Calu3 (cell line): ENCODE measurements at places on chromosomes 1 and 21. TPM values are rescaled to one million over a fixed set of nuclear protein-coding genes. Genes with fewer than 3 reads are reported as not detected.

TRMT13 gene
- total RNA-seq, result 18.9 and 21.4 TPM in 2 replicates

SLC9C2 gene
- not detected in 2 replicates for total RNA-seq

- peaks cover 9% of the 10 kb centered on the region for H3K36me3 ChIP-seq
- DNase-seq, result no peak
- no peak overlapping the region for H3K27ac ChIP-seq
- no peak overlapping the region for H3K4me3 ChIP-seq
- no peaks in the 10 kb centered on the region for H3K27me3 ChIP-seq
Observed at GRCh38 chr21:38263493-38263892, 6.7 kb downstream of the KCNJ15 start.

MCOLN3 gene
- 12.4 and 14.1 TPM in 2 replicates for total RNA-seq

DNA sequence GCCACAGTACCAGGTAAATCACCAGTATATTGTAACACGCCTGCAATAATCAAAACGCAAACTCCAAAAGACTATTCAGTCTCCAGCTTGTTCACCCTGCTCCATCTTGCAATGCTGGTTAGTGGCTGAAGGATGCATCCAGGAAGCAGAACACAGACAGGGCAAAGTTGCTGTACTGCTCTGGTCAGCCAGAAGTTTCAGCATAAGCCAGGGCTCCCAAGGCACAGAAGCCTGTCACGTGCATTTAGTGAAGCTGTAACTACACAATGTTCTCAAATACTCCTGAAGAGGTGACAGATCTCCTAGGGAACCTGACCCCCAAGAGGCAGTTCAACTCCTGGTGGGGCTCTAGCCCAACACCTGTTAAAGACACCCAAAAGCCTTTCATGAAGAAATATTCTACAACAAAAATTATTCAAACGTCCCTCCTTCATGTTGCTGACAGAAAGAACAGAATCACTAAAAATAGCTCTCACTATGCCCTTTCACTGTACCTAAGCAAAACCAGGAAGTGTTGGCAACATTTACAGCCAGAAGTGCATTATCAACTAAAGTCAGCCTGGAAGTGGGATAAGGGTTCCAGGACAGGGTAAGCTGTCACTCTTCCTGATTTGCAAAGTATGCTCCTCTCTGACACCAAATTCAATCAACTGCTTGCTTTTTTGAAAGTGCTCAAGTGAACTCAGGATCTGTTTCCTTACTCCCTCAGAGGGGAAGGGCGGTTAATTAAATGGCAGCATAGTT lies 52.1 kb downstream of the SLC35D1 start:
- no peaks in the 10 kb centered on the region for H3K4me1 ChIP-seq
- H3K27ac ChIP-seq, result no peak overlapping the region
- no peaks in the 10 kb centered on the region for H3K36me3 ChIP-seq

S100A1 gene
- not detected in 2 replicates for total RNA-seq

CDA gene
- 7.4 and 9.0 TPM in 2 replicates for total RNA-seq

NBPF6 gene
- total RNA-seq, result not detected in 2 replicates

DNA sequence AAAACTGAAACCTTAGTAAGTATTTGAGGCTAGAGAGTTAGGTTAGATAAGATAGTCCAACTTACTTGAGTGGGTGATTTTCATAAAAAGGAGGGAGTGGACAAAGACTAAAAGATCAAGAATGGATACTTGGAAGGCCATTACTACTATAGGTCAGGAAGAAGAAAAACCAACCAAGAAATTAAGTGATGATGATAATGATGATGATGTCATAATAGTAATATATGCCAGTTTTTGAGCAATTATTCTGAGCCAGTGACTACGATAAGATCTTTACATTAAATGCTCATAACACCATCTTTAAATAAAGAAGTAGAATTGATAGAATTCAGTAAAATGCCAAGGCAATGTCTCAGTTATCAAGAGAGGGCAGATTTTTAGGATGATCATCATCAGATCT lies 430.7 kb upstream of the ADAMTS5 start:
- DNase-seq, result no peak
- H3K27ac ChIP-seq, result no peak overlapping the region
- no peaks in the 10 kb centered on the region for H3K27me3 ChIP-seq
- no peak overlapping the region for H3K4me3 ChIP-seq
- H3K36me3 ChIP-seq, result no peaks in the 10 kb centered on the region
- H3K4me1 ChIP-seq, result no peaks in the 10 kb centered on the region

OLFML2B gene
- total RNA-seq, result not detected in 2 replicates

FAM72D gene
- total RNA-seq, result 8.2 and 10.3 TPM in 2 replicates

DNA sequence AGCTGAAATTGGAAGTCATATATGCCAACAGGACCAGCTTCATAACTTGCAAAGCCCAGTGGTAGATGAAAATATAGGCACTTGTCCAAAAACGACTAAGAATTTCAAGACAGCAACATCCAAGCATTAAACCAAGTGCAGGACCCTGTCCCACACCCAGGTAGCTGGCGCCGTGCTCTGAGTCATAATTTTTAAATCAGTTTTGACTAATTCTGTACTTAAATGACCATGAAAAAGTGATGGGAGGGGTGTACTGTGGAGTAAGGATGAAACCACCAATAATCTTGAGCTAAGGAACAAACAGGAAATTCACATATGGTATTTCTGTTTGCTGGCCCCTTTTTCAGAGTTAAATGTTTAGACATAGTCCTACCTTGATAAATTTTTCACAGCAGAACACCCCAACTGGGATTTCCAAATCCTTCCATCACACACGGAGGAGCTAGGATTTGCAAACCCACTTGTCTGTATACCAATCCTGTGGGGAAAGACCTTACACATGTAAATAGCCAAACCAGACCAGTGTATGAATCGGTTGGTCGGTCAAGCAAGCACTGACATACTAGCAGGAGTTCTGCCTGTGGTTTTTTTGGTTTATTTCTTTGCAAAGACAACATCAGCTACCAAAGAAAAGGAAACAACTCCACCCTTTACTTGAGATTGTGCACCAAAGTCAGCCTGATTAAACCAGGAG lies 235.7 kb upstream of the RAB4A start:
- no peaks in the 10 kb centered on the region for H3K4me1 ChIP-seq
- H3K27ac ChIP-seq, result no peak overlapping the region
- H3K36me3 ChIP-seq, result no peaks in the 10 kb centered on the region
- peaks cover 12% of the 10 kb centered on the region for H3K27me3 ChIP-seq
- DNase-seq, result no peak
- no peak overlapping the region for H3K4me3 ChIP-seq

DNA sequence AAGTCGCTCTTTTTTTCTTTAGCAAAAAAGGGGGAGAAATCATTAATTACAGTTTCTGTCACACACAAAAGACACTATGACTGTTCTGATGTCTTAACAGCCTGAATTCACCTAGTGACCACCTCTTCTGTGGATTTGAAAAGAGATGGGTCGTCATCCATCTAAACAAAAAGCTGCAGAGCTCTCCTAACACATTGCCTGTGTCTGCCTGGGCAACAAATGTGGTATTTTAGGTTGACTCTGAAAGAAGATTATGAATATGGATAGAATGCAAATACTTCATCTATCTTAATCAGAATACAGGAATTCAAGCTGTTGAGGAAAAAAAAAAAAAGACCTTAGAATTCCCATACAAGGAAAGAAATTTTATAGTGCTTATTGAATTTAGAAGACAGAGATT lies 304.4 kb upstream of the ADGRL2 start:
- DNase-seq, result no peak
- H3K4me3 ChIP-seq, result no peak overlapping the region
- no peaks in the 10 kb centered on the region for H3K36me3 ChIP-seq

DNA sequence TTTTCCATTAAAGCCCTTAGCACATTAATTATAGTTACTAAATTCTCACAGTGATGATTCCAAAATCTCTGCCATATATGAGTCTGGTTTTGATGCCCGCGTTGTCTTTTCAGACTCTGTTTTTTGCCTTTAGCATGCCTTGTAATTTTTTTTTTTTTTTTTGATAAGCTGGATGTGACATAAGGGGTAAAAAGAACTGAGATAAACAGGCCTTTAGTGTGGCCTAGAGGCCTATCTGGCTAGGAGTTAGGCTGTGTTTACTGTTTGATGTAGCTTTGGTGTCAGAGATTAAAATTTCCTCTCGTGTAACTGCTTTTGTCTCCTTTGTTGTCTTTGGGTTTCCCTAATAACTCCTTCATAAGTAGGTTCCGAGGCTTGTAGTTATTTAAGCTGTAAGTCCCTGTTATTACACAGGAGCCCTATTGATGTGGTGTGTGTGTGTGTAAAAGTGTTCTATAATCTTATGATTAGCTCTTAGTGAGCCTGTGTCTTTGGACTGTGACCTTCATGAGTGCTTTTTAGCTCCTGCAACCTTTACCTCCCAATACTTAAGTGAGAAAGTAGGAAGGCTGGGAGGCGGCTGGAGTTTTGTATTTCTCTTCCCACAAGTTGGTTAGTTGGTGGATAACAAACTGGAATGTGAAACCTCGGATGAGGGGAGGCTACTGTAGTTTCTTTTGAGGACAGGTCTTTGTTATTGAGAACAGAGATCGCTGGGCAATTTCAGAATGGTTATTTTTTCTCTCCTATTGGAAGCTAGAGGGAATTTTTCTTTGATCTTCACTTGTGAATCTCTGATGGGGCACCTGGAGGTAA lies 19.3 kb downstream of the HS2ST1 start:
- H3K36me3 ChIP-seq, result no peaks in the 10 kb centered on the region
- peaks cover 46% of the 10 kb centered on the region for H3K4me1 ChIP-seq
- DNase-seq, result no peak

DNA sequence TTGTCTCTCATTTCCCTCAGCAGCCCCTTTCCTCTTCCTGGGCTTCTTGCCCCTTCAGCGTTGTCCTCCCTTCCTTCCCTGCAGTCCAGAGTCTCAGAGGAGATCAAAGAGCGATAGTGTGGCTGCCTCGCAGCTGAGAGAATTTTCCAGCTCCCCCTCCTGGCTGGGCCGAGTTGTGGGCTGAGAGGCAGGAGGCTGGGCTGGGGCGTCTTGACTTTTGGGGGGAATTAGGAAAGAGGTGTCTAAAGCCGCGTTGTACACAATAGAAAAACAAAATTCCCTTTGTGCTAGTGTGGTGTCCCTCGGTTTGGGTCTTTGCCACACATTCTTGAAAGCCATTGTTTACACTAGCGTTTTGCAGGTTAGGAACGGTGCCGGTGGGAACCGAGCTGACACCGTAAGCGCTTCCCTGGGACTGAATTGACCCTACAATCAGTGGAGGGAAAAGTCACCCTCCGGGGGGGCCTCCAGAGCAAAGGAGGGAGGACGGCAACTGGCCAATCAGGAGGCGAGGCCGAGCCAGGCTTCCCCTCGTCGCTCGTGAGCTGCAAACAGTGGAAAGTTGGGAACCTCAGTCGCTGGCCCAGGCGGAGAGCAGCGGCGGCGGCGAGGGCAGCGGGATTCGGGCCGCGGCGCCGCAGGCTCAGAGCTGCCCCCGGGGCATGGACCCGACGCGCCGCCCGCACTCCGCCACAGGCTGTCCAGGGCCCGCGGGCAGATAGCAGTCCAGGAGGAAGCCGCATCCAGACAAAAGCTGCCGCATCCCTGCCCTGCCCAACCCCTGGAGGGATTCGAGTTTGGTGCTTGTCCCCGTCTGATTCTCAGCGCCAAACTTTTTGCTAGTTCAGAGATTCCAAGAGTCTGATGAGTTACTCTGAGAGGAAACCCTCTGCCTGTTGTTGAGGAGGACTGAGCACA lies at the start of gene HMCN1:
Gene HMCN1, plus strand, starts transcription at position 574 of the 918 bp plus-strand sequence. CDS start 389 bp downstream, outside the sequence.
- H3K4me1 ChIP-seq, result peaks cover 16% of the 10 kb centered on the region
- peak; percentile 70 for DNase-seq
- H3K27ac ChIP-seq, result peak within 1 kb of the TSS; percentile 7

- H3K4me3 ChIP-seq, result no peak overlapping the region
- no peaks in the 10 kb centered on the region for H3K36me3 ChIP-seq
- H3K4me1 ChIP-seq, result no peaks in the 10 kb centered on the region
- H3K27me3 ChIP-seq, result no peaks in the 10 kb centered on the region
- H3K27ac ChIP-seq, result no peak overlapping the region
Observed at GRCh38 chr1:176754676-176755075, 291.7 kb downstream of the PAPPA2 start.

- H3K27me3 ChIP-seq, result no peaks in the 10 kb centered on the region
- no peak for DNase-seq
- no peaks in the 10 kb centered on the region for H3K4me1 ChIP-seq
- no peak overlapping the region for H3K4me3 ChIP-seq
- no peaks in the 10 kb centered on the region for H3K36me3 ChIP-seq
- no peak overlapping the region for H3K27ac ChIP-seq
Observed at GRCh38 chr1:20061866-20062265, 8.1 kb upstream of the PLA2G5 start.

- H3K4me3 ChIP-seq, result no peak overlapping the region
- no peak for DNase-seq
- H3K27ac ChIP-seq, result no peak overlapping the region
- peaks cover 13% of the 10 kb centered on the region for H3K4me1 ChIP-seq
- H3K27me3 ChIP-seq, result no peaks in the 10 kb centered on the region
Observed at GRCh38 chr1:245480393-245481120, 325.8 kb downstream of the KIF26B start.

KCNC4 gene
- 16.0 and 24.3 TPM in 2 replicates for total RNA-seq

SYNC gene
- 0.19 and 0.51 TPM in 2 replicates for total RNA-seq

KCNJ9 gene
- not detected in 2 replicates for total RNA-seq

NOS1AP gene
- 6.7 and 9.9 TPM in 2 replicates for total RNA-seq

GRCh38 chr1:230061801-230062200 lies 5.2 kb upstream of the GALNT2 start:
- DNase-seq, result no peak
- peaks cover 13% of the 10 kb centered on the region for H3K27me3 ChIP-seq

C1orf94 gene
- total RNA-seq, result not detected in 2 replicates

GRCh38 chr1:198107091-198107501 lies 49.7 kb upstream of the NEK7 start:
- H3K36me3 ChIP-seq, result no peaks in the 10 kb centered on the region
- peak; percentile 32 for DNase-seq
- peaks cover 41% of the 10 kb centered on the region for H3K4me1 ChIP-seq
- H3K27me3 ChIP-seq, result no peaks in the 10 kb centered on the region

GRCh38 chr1:158717344-158717743 lies 3.2 kb downstream of the OR6K3 start:
- no peak overlapping the region for H3K4me3 ChIP-seq
- H3K27ac ChIP-seq, result no peak overlapping the region
- no peaks in the 10 kb centered on the region for H3K27me3 ChIP-seq
- H3K36me3 ChIP-seq, result no peaks in the 10 kb centered on the region
- no peak for DNase-seq

GRCh38 chr1:39720094-39720999 lies 18.3 kb upstream of the PPIE start:
- H3K36me3 ChIP-seq, result no peaks in the 10 kb centered on the region
- DNase-seq, result no peak
- no peak overlapping the region for H3K27ac ChIP-seq
- peaks cover 65% of the 10 kb centered on the region for H3K27me3 ChIP-seq

DNA sequence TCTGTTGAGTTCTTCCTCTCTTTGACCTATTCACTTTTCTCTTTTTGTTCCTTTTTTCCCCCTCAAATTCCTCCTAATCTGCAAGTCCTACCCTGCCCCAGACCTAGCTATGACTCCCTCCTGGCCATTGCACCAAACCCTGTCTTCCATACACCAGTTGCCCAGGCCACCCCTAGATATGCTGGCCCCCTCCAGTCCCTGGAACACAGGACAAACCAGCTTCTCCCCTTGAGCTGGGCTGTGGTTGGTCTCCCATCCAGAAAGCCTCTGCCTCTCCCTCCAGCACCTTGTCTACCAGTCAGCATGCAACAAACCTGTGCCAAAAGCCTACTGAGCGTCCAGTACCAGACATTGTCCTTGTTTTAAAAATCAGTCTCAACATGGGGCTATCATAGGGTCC lies 59.4 kb downstream of the ELK4 start:
- no peak overlapping the region for H3K27ac ChIP-seq
- no peaks in the 10 kb centered on the region for H3K36me3 ChIP-seq
- DNase-seq, result no peak
- peaks cover 61% of the 10 kb centered on the region for H3K27me3 ChIP-seq
- no peak overlapping the region for H3K4me3 ChIP-seq

KRTAP7-1 gene
- total RNA-seq, result not detected in 2 replicates

TGFB2 gene
- 32.2 and 37.6 TPM in 2 replicates for total RNA-seq
